Spleen (tissue), 13 donors: ENCODE measurements at places on chromosomes 11 and 22. TPM values are rescaled to one million over a fixed set of nuclear protein-coding genes. Genes with fewer than 3 reads are reported as not detected.

CDKN1C gene
- 7.8 TPM for total RNA-seq

MAJIN gene
- total RNA-seq = not detected

HEPHL1 gene
- not detected for total RNA-seq

OR56A1 gene
- total RNA-seq = 0.09 TPM

OR4D5 gene
- not detected for total RNA-seq

TIGD3 gene
- total RNA-seq = 1.2 TPM

PIH1D2 gene
- 1.3 TPM for total RNA-seq

SLC37A2 gene
- 72.1 TPM for total RNA-seq

PARVG gene
- total RNA-seq = 131 TPM

NCAM1 gene
- total RNA-seq = 6.6 TPM

MFRP gene
- total RNA-seq = not detected

HOATZ gene
- not detected for total RNA-seq

ADM2 gene
- total RNA-seq = 3.3 TPM

MYEOV gene
- total RNA-seq = 0.52 TPM

GGT1 gene
- total RNA-seq = 21.6 TPM

SYCE3 gene
- not detected for total RNA-seq

CD6 gene
- 31.4 TPM for total RNA-seq

PHLDA2 gene
- total RNA-seq = 1.4 TPM

MRGPRX4 gene
- total RNA-seq = not detected

OR52I1 gene
- total RNA-seq = not detected

CECR2 gene
- 1.1 TPM for total RNA-seq

OR51E2 gene
- total RNA-seq = not detected

ZNF215 gene
- 7.0 TPM for total RNA-seq

KCNQ1 gene
- total RNA-seq = 21.6 TPM

JHY gene
- total RNA-seq = 3.8 TPM

GRIK4 gene
- 1.8 TPM for total RNA-seq

TMEM132A gene
- 9.5 TPM for total RNA-seq

KRTAP5-2 gene
- total RNA-seq = not detected
